ENCODE measurements at places on chromosomes 1 and 21.

DNA sequence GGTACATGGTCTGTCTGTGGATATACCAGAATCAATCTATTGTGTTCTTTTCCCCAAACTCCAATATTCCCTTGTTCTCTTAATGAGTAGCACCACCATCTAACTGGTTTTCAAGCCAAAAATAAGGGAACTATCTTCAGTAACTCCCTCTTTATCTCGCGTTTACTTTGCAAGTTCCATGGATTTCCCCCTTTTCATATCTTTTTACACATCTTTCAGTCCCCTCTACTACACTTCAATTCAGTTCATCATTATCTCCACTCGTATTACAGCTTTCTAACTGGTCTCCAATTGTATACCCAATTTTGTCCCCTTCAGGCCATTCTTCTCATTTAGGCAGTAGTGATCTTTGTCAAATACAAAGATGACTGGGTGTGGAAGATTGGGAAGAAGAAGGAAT, 4.1 kb upstream of the TMCO1 start:
- no peak for DNase-seq

- no peak for DNase-seq
Observed at GRCh38 chr1:90351019-90351418, 356.1 kb downstream of the ZNF326 start.

DNA sequence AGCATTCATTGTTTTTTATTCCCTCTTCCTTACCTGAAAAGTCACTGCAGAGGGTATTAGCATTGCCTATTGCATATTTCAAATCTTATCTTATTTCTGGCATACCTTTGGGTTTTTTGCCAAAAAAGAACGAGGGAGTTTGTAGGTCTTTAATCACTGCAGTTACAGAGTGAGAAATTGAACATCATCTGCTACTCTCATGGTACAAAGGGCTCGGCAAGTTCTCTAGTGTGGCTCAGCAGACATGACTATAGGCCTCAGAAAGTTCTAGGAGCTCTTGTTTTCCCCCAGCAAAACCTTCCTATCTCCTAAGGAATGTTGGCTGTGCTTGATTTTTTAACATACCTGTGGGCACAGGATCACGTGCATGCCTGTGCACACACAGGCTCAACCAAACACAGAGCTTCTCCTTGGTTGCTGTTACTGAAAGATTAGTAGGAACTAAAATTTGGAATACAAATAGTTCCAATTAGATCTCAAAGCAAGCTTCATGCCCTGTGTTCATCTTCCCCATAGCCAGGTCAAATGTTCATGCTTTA, 69.7 kb downstream of the CCDC185 start:
- DNase-seq = no peak

GRCh38 chr1:41502912-41503311, 18.4 kb upstream of the EDN2 start:
- DNase-seq = no peak

DNA sequence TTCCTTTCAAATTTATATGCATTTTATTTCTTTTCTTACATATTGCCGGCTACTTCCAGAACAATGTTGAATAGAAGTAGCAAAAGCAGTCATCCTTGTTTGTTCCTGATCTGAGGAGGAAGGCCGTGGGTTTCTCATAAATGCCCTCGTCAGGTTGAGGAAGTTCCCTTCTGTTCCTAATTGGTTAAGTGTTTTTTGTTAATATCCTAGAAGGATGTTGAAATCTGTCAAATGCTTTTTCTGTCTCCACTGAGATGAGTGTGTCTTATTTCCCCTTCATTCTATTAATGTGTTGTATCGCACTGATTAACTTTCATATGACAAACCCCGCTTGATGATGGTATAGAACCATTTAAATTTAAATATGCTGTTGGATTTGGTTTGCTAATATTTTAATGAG, 15.4 kb downstream of the TTLL10 start:
- no peak for DNase-seq

GRCh38 chr1:236795757-236796667, 920 bp downstream of the MTR start:
- DNase-seq = no peak

DNA sequence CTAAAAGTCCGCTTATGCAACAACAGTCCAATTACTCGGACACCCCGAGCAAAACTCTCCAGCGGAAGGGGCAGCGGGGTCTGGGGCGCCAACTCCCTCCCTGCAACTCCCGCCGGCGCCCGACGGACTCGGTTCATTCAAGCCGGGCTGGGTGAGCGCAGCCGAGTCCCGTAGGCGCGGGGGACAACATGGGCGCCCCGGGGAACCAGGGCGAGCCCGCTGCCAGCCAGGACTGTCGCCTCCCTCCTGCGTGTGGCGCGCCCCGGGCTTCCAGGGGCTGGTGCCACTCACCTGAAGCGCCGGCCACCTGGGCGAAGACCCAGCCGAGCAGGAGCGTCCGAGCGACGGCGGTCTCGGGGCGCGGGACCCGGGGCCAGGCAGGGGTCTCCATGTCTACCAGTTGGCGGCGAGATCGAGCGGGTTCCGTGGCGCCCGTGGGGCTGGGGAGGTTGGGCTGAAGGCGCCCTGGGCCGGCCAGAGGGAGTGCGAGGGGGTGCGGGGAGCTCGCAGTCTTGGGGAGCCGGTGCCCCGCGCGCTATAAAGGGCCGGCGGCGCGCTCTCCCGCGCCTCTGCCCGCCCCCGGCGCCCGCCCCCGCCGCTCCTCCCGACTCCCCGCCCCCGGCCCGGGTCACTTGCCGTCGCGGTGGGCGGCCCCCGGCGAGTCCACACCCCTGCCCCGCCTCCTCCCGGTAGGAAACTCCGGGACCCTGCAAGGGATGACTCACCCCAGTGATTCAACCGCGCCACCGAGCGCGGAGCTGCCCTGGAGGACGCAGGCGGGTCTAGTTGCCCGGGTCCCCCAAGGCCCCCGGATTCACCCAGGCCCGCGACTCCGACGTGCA, at the start of gene F3:
Gene F3 (minus strand): TSS at position 514 of the 842 bp plus-strand sequence. CDS start 123 bp downstream, at position 391.
- peak; percentile 50 for DNase-seq

Measured in NCI-H2107 (cell line).